ENCODE measurements at places on chromosomes 11 and 22.
A peak's percentile ranks its signal among the peaks of the same experiment; 100 is the strongest.

DNA sequence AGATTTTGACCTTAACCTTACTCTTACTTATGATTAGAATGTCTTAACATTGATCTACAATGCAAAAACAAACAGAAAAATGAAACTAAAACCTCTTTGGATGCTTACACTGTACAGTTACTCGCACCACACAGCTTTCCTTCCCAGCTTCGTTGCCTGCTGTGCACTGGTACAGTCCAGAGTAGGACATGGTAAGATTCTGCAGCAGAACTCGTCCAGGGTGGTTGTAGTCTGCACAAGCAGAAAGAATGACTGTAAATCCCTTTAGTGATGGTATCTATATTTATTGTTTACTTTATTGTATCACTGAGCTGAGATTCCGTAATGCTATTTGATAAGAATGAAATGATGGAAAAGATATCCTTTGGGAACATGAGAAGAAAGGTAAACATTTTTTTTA, 21.0 kb upstream of the HSPA8 start:
- no peaks in the 10 kb centered on the region for H3K4me1 ChIP-seq
- H3K27me3 ChIP-seq = no peaks in the 10 kb centered on the region
- no peak overlapping the region for H3K27ac ChIP-seq

GRCh38 chr22:39994566-39995392, at the start of gene FAM83F:
Gene FAM83F (plus strand): TSS chr22:39994954. CDS start chr22:39995043, 89 bp downstream.
- peak within 1 kb of the TSS; percentile 88 for H3K27ac ChIP-seq
- peaks cover 34% of the 10 kb centered on the region for H3K4me1 ChIP-seq
- H3K4me3 ChIP-seq = peak within 1 kb of the TSS; percentile 16
- H3K27me3 ChIP-seq = peaks cover 23% of the 10 kb centered on the region
- H3K36me3 ChIP-seq = no peaks in the 10 kb centered on the region
- DNase-seq = no peak

GRCh38 chr11:115522302-115522701, 18.1 kb upstream of the CADM1 start:
- no peak for DNase-seq
- no peak overlapping the region for H3K4me3 ChIP-seq
- no peak overlapping the region for H3K27ac ChIP-seq
- no peaks in the 10 kb centered on the region for H3K36me3 ChIP-seq

DNA sequence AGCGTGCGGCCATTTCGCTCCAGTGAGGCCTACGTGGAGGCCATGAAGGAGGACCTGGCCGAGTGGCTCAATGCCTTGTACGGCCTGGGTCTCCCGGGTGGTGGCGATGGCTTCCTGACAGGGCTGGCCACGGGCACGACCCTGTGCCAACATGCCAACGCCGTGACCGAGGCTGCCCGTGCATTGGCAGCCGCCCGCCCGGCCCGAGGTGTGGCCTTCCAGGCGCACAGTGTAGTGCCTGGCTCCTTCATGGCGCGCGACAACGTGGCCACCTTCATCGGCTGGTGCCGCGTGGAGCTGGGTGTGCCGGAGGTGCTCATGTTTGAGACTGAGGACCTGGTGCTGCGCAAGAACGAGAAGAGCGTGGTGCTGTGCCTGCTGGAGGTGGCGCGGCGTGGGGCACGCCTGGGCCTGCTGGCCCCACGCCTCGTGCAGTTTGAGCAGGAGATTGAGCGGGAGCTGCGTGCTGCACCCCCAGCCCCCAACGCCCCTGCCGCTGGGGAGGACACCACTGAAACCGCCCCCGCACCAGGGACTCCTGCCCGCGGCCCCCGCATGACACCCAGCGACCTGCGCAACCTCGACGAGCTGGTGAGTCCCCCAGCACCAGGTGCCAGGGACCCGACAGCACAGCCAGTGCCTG, 1.8 kb downstream of the GAS2L1 start:
- peaks cover 78% of the 10 kb centered on the region for H3K4me1 ChIP-seq
- no peak for DNase-seq
- no peak overlapping the region for H3K27ac ChIP-seq
- no peak overlapping the region for H3K4me3 ChIP-seq

DNA sequence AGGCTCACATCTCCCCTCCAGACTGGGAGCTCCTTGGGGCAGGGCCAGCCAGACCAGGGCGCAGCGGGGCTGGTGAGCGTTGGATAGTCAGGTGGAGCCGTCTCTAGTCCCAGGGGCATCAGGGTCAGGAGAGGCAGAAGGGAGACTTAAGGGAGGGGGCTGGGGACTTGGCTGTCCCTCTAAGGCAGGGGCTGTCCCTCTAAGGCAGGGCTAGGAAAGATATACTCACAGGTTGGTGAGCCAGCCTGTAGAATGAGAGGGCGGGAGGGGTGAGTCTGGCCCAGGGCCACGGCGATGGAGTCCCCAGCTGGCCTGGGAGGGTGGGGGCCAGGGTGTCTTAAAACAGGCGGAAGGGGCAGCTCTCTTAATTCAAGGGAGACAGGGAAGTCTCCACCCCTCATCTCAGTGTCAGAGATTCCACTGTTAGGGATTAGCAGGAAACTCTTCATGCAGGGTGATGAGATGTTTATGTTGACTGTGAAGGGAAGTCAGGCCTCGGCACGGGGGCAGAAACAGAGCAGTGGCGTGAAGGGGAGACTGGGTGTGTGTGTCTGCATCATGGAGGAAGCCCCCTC, 11.3 kb downstream of the P2RY2 start:
- no peaks in the 10 kb centered on the region for H3K36me3 ChIP-seq
- no peak overlapping the region for H3K4me3 ChIP-seq
- no peak overlapping the region for H3K27ac ChIP-seq
- no peaks in the 10 kb centered on the region for H3K27me3 ChIP-seq

- no peak overlapping the region for H3K27ac ChIP-seq
- DNase-seq = no peak
- no peaks in the 10 kb centered on the region for H3K36me3 ChIP-seq
- no peaks in the 10 kb centered on the region for H3K27me3 ChIP-seq
- no peaks in the 10 kb centered on the region for H3K4me1 ChIP-seq
Measured at GRCh38 chr11:112412383-112412782, 151.7 kb upstream of the PLET1 start.

GRCh38 chr22:49299821-49300231, 527.8 kb downstream of the BRD1 start:
- H3K27me3 ChIP-seq = no peaks in the 10 kb centered on the region
- DNase-seq = no peak
- H3K4me3 ChIP-seq = no peak overlapping the region
- no peaks in the 10 kb centered on the region for H3K36me3 ChIP-seq

- H3K27me3 ChIP-seq = no peaks in the 10 kb centered on the region
- no peaks in the 10 kb centered on the region for H3K4me1 ChIP-seq
- H3K4me3 ChIP-seq = no peak overlapping the region
- DNase-seq = no peak
Measured at GRCh38 chr22:19321757-19322156, 30.2 kb upstream of the CLTCL1 start.

DNA sequence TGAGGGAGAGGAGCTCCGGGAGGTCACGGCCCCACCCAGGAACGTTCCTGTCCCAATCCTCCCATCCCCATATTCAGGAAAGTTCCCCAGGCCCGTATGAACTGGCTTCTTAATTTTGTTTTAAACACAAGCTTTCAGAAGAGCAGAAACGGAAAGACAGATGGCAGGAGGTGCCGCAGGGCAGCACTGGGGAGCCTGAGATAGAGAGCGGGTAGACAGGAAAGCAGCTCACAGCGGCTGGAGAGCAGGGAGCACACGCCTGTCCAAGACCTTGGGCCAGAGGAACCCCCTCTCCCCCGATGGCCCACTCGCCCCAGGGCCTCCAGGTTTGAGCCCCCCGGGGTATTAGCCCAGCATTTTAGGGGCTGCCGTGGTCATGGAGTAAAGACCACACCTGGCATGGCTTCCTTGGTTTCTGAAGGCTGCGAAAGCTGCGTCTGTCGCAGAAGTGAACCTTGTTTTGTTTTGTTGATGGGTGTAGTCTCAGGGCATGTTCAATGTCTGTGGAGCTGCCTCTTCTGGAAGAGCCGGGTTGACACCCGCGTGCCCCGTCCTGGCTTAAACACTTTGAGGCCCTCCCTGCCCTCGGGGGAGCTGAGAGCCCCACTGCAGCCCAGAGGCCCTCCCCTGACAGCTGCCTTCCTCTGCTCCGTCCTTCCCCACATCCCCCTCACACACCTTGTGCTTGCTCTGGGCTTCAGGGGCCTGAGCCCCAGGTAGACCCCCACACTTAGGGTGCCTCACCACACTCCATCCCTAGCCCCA, 17.9 kb upstream of the KCNQ1OT1 start:
- H3K4me3 ChIP-seq = no peak overlapping the region
- H3K27ac ChIP-seq = no peak overlapping the region
- H3K36me3 ChIP-seq = no peaks in the 10 kb centered on the region
- DNase-seq = no peak
- no peaks in the 10 kb centered on the region for H3K27me3 ChIP-seq
- peaks cover 45% of the 10 kb centered on the region for H3K4me1 ChIP-seq

- DNase-seq = no peak
- no peaks in the 10 kb centered on the region for H3K27me3 ChIP-seq
- H3K36me3 ChIP-seq = peaks cover 28% of the 10 kb centered on the region
- peak overlapping the region; percentile 38 for H3K4me3 ChIP-seq
- H3K27ac ChIP-seq = peak overlapping the region; percentile 92
- peaks cover 91% of the 10 kb centered on the region for H3K4me1 ChIP-seq
Measured at GRCh38 chr11:73312036-73312435, 4.0 kb downstream of the ARHGEF17 start.

GRCh38 chr11:33635161-33635560, 65.5 kb downstream of the C11orf91 start:
- H3K4me3 ChIP-seq = no peak overlapping the region
- H3K4me1 ChIP-seq = no peaks in the 10 kb centered on the region
- H3K36me3 ChIP-seq = peaks cover 3% of the 10 kb centered on the region
- no peak for DNase-seq
- no peaks in the 10 kb centered on the region for H3K27me3 ChIP-seq

DNA sequence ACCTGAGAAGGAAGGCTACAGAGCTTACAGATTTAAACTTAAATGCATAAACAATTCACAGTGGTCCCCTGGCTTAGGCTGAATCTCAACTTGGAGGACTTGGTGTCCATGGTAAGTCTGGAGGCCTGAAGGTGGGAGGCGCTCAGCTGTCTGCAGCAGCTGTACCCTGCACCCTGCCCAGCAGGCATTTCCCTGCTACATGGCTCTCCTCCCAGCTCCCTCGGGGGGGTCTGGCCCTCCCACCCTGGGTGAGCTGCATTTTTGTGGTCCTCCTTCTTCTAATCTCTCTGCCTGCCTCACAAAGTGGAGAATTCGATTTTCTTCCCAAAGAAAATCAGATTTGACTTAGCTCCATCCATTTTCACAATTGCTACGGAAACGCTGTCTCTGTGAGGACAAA, 273.2 kb downstream of the KIRREL3 start:
- H3K27ac ChIP-seq = no peak overlapping the region
- H3K27me3 ChIP-seq = no peaks in the 10 kb centered on the region
- H3K4me3 ChIP-seq = no peak overlapping the region

DNA sequence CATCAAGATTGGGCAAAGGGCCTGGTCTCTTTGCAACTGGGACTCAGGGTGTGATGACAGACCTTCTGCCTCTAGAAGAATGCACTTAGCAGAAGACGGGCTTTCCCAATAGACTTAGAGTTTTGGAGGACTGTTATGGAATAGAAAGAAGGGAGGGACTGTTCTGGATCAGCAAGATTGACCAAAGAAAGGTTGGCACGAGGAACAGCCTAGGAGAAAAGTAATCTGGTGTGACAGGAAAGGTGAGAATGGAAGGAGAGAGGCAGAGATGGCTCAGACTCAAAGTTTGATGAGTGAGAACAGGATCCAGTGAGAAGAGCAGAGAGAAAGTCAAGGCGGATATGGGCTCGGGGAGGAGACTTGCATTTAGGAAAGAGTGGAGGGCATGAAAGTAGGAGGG, 23.0 kb upstream of the TMEM45B start:
- DNase-seq = no peak
- no peak overlapping the region for H3K27ac ChIP-seq
- no peaks in the 10 kb centered on the region for H3K27me3 ChIP-seq
- no peaks in the 10 kb centered on the region for H3K4me1 ChIP-seq

DNA sequence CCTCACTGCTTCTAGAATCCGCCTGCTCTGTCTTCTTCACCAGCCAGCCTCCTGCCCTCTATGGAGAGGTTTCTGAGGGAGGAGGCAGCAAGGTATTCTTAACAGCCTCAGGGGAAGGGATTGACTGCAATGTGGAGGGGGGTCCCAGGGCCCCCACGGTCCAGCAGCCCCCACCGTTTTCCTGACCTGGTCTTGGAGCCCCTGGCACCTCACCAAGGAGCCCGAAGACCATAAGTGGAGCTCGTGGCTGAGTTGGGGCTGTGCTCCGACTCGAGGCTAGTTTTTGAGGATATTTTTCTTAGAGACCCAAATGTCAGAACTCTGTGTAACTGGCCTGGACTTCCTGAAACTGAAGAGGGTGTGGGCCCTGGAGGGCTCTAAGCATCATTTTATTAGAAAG, 590.0 kb downstream of the BRD1 start:
- no peak overlapping the region for H3K4me3 ChIP-seq
- peaks cover 16% of the 10 kb centered on the region for H3K4me1 ChIP-seq
- H3K27ac ChIP-seq = no peak overlapping the region
- DNase-seq = no peak

- no peaks in the 10 kb centered on the region for H3K4me1 ChIP-seq
- H3K4me3 ChIP-seq = no peak overlapping the region
- DNase-seq = no peak
- no peaks in the 10 kb centered on the region for H3K27me3 ChIP-seq
Measured at GRCh38 chr22:20802452-20802851, 28.5 kb downstream of the SERPIND1 start.

DNA sequence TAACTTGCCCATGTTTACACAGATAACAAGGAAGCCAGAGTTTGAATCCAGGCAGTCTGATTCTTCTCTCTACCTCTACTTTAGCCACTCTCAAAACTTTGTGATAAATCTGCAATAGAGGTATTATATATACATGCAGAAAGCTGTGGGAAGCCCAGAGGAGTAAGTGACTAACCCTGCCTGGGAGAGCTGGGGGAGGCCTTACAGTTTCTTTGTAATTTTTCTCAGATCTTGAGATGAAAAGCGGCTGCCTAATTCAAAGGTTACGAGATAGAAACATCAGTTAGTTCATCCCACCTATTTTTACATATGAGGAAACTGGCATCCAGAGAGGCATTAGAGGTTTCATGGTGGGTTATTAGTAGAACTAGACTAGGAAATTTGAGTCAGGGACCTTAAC, 4.9 kb downstream of the STIM1 start:
- no peak overlapping the region for H3K27ac ChIP-seq
- peaks cover 2% of the 10 kb centered on the region for H3K36me3 ChIP-seq
- H3K4me3 ChIP-seq = no peak overlapping the region
- no peaks in the 10 kb centered on the region for H3K27me3 ChIP-seq
- DNase-seq = no peak
- peaks cover 20% of the 10 kb centered on the region for H3K4me1 ChIP-seq

DNA sequence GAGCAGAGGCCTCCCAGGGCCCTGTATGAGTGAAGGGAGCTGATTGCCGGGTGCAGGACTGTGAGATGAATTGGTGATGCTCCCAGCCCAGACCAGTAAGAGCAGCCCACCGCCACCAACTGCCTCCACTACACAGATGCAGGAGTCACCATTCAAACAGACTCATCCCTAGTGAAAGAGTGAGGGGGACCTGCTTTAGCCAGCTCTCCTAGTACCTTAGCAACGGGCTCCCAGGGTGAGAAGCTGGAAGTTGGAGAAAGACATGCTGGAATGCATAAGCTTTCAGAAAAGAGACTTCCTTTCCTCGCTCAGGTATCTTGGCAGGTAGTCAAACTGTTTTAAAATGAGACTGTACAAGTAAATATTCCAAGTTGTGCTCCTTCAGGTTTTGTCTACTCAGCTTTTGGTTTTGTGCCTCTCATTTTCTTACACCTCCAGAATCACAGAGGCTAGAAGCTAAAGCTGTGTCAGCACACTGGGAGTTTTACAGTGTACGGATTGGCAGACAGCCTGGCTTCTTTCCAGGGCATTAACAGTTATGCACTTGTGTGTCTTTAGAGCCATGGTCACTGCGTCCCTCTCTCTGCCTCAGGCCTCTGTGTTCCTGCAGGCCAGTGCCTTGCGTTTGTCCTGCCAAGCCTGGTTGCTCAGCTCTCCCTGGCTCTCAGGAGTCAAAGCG, 146.2 kb downstream of the ATXN10 start:
- H3K4me3 ChIP-seq = no peak overlapping the region
- peak; percentile 91 for DNase-seq
- H3K27ac ChIP-seq = peak overlapping the region; percentile 65
- H3K36me3 ChIP-seq = peaks cover 4% of the 10 kb centered on the region
- H3K4me1 ChIP-seq = peaks cover 27% of the 10 kb centered on the region

Data from spinal cord (tissue), 10 donors.